ENCODE measurements at places on chromosomes 4 and X. TPM values are rescaled to one million over a fixed set of nuclear protein-coding genes. Genes with fewer than 3 reads are reported as not detected.

GRCh38 chr4:85370400-85371032 is 104.4 kb upstream of the ARHGAP24 start:
- peak; percentile 9 for DNase-seq

- DNase-seq = no peak
These were observed 23.1 kb downstream of the LGI2 start for GRCh38 chr4:25007598-25007997.

- no peak for DNase-seq
These were observed 41.4 kb downstream of the PABPC4L start for GRCh38 chr4:134160211-134160610.

DNA sequence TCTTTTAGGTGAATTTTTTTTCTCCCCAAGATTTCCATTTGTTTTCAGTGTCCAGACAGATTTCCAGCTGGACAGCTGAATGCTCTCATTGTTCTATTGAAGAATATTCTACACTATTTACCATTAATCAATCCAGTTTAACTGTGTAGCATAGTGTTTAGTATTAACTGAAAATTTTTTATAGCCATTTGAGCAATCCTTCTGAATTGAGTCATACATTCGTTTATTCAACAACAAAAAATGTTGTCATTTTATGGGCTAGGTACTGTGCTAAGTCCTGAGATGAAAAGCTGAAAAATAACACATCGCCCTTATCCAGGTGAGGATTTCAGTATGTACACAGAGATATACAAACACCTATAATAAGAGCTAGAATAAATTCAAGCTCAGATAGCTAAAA is 223.3 kb downstream of the COL25A1 start:
- no peak for DNase-seq

- DNase-seq = no peak
These were observed 142.0 kb downstream of the SLC10A7 start for GRCh38 chr4:146379744-146380143.

DNA sequence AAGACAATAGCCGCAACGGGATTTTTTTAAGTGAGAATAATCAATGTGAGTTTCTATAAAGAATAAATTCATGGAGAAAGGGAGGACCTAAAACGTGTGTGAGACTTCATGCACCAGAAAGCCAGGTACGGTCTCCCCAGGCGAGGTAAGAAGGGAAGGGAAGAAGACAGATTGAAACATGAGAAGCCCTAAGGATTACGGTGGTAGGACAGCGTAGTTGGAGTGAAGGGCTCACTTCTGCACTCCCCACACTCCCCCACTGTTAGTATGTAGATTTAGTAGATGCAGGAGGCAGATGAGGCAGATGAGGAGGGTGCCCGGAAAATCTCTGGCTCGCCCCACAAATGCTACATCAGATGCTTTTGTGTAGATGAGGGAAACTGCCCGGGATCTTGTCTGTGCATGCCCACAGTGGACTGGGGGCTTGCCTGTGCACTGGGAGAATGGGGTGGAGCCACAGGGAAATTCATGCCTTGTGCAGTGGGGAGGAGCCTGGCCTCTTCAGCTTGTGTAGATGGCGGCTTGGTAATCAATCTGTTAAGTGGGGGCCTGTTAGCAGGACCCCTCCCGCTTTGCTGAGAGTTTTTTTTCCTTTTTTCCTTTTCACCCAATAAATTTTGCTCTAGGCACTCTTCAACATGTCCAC is 1544.5 kb upstream of the TENM3 start:
- DNase-seq = no peak

Gene DGAT2L6
- total RNA-seq = not detected

DNA sequence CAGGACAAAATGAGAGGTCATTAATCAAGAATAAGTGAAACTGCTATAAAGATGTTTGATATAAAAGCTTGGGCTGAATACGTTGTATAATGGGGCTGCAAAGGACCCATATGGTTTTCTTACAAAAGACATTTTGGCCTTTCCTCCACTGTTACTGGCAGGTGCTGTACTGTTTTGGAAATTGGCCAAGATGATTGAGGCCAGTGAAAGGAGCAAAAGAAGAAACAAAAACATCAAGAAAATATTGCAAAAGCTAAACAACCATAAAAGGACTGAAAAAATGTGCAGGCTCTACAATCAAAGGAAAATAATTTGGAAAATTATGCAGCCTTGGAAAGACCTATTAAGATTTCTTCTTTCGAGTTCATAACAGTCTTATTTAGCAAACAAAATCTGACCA is 222.2 kb upstream of the PPP1R2C start:
- no peak for DNase-seq

Gene JCHAIN
- total RNA-seq = not detected

Gene SNCA
- 2.5 TPM for total RNA-seq

DNA sequence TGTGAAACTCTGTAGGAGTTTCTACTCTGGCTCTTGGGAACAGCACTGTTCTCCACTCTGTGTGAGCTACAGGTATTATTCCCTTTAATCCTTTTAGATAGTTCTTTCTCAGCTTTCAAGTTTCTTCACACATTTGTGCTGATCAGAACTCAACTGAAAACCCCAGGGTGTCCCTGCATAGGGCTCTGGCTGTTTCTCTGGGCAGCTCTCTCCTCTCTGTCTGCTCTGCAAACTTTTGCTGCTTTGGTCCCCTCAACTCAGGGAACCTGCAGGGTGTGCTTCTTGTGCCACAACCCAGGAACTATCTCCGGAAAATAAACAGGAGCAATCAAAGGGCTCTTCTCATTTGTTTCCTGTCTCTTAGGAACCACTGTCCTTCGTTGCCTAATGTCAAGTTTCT is 196.6 kb upstream of the GABRA2 start:
- no peak for DNase-seq

Gene GPR119
- not detected for total RNA-seq

DNA sequence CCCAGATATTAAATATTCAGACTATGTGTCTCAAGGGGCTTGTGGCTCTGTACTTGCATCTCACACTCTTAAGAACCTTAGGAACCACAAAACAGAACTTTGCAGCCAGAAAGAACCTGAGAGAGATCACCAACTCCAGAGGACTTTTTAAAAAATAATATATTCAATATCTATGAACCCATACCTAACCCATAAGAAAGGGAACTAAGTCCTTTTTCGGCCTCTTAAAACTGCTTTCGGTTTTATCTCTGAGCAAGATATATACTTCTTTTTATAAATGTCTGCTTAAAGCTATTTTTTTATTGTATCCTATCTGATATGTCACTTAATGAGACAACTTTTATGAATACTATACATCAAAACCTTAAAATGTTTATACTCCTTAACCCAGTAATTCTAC is 10.9 kb downstream of the SMARCA1 start:
- DNase-seq = no peak

DNA sequence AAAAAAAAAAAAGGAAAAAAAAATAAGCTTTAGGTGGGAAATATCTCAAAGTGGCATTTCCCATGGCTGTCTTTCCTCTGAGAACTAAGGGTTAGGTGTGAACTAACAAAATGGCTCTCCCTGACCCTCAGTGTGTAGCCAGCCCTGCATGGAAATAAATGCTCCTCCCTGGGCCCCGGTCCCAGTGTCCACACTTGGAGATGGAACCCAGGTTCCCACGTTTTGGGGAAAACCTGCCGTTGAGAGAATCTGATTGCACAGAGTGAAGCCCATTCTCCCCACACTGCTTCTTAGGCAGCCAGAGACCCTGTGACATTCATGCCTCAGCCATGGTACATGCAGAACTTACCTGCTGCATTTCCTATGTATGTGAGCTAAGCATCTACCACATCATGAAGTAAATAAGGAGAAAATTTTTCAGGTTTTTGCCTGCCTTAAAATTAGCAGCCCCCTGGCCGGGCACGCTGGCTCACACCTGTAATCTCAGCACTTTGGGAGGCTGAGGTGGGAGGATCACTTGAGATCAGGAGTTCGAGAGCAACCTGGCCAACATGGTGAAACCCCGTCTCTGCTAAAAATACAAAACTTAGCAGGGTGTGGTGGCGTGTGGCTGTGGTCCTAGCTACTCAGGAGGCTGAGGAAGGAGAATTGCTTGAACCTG is 34.5 kb downstream of the HTT-AS start:
- no peak for DNase-seq

GRCh38 chr4:52864793-52865192 is 2.7 kb downstream of the RASL11B start:
- no peak for DNase-seq

Gene PHOX2B
- total RNA-seq = not detected

- no peak for DNase-seq
These were observed 8.5 kb upstream of the BMP3 start for GRCh38 chr4:81021981-81022380.

Gene PLAC1
- total RNA-seq = not detected

- peak; percentile 64 for DNase-seq
These were observed 32.9 kb downstream of the USP9X start for GRCh38 chrX:41118156-41118555.

- no peak for DNase-seq
These were observed 40.9 kb downstream of the IL1RAPL1 start for GRCh38 chrX:28628120-28628519.

GRCh38 chr4:162661913-162662312 is 498.1 kb upstream of the FSTL5 start:
- no peak for DNase-seq

DNA sequence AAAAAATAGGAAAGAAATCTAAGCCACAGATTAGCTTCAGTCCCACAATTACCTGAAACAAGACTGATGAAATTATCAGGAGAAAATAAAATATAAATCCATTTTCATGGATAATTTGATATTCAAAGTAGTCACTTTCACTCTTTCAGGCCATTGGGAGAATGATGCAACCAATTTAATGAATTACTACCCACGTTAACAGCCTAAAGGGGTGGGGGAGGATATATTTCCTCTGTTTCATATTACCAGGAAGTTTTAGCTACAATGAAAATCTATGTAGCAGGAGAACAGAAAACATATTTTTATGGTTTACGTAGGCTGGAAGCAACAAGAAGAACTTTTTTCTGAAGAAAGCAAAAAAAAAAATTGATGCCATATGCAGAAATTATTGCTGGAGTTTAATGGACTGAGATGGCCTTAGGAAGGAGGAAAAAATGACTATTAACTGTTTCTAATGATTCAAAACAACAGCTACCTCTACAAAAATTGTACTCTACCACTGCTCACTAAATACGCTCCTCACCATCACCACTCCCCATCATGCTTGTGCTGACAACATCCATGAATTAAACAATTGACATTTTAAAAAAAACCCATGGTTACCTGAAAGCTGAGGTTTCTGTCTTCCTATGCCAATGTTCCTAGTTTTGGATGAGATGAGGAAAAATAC is 100.9 kb downstream of the CXXC4 start:
- no peak for DNase-seq

GRCh38 chrX:129472116-129472515 is 51.2 kb downstream of the SMARCA1 start:
- DNase-seq = no peak

- DNase-seq = no peak
These were observed 11.4 kb downstream of the WDFY3 start for GRCh38 chr4:84954982-84955567.

DNA sequence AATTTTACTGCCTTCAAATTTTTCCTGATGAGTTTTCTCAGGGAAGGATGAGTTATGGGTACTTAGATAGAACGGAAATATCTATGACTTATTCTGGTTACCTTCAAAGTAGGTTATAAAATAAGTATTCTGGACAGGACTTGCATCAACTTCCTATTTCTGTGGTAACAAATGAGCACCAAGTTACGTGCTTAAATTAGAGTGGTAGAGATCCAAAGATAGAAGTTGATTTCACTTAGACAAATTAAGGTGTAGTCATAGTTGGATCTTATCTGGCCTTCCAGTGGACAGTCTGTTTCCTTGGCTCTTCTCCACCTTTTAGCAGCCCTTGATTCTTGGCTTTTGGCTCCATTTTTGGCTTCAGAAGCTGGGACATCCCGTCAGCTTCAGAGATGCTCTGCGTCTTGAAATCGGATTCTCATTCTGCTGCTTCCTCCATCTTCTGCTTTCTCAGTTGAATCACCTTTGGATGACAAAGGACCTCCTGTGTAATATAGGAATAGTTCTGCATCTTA is 109.9 kb downstream of the ZNF518B start:
- no peak for DNase-seq

DNA sequence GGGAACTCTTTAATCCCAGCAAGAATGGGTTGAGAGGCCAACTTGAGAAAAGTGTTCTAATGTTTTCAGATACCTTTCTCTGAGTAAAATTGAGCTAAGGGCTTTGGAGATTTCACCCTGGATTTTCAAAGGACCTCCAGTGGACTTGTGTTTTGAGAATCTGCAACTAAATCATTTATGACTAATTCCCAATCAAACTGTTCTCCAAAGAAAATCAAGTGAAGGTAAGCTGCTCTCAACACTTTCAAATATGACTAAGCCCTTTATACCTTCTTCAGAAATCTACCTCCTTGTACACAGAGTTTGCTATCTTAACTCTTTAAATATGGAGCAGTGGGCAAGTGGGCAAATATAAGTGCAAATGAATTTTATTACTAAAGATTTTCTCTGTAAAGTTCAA is 392.9 kb downstream of the PDGFC start:
- no peak for DNase-seq

DNA sequence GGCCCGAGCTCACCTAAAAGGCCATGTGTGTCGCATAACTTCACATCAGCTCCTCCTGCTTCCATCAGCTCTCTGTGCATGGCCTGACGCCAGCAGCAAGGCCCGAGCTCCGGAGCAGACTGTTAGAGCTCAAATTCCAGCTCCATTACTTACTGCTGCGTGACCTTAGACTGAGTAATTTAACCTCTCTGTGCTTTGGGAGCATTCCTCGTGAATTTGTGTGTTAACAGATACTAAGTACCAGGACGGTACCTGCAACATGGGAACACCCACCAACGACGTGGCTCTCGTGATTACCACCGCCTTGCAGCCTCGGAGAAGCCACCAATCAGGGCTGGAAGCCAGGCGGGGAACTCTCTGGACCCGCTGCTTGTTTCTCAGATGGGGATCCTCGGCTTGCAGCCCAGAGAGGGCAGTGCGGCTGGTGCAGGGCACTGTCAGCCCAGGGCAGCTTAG is 12.9 kb downstream of the LETM1 start:
- DNase-seq = no peak

- DNase-seq = no peak
These were observed 196.5 kb downstream of the SMIM20 start for GRCh38 chr4:26110493-26110892.

GRCh38 chrX:151793886-151794285 is 59.3 kb downstream of the CNGA2 start:
- DNase-seq = no peak

Gene SSX3
- not detected for total RNA-seq

Gene HELT
- total RNA-seq = not detected

Gene TRIML2
- not detected for total RNA-seq

Gene CNGA1
- total RNA-seq = not detected

- no peak for DNase-seq
These were observed 245.9 kb downstream of the HS3ST1 start for GRCh38 chr4:11182586-11183355.

Measured in activated CD4-positive, alpha-beta memory T cell treated with anti-CD3 and anti-CD28 coated beads for 36 hours (primary cell).